ENCODE measurements at places on chromosomes 1 and 21.

GRCh38 chr1:113391649-113392271 is 1.4 kb downstream of the MAGI3 start:
- DNase-seq, result no peak

GRCh38 chr1:26828411-26828991 is 2.0 kb downstream of the ZDHHC18 start:
- DNase-seq, result no peak

DNA sequence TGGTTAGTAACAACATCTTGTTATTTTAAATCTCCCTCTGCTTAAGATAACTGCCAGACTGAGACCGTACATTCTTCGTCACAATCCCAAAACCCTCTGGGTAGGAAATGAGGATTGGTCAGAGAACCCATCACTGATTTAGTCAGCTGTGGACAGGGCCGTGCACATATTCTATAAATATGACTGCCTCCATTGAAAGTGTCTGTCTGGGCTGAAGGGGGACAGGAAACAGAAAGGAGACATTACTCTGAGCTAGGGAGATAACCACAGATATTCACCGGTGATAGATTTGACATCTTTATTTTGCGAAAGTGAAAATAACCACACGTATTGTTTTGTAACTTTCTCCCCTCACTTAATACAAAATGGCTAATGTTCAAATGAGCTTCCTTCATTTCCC is 36.9 kb upstream of the ST6GALNAC5 start:
- DNase-seq, result no peak

DNA sequence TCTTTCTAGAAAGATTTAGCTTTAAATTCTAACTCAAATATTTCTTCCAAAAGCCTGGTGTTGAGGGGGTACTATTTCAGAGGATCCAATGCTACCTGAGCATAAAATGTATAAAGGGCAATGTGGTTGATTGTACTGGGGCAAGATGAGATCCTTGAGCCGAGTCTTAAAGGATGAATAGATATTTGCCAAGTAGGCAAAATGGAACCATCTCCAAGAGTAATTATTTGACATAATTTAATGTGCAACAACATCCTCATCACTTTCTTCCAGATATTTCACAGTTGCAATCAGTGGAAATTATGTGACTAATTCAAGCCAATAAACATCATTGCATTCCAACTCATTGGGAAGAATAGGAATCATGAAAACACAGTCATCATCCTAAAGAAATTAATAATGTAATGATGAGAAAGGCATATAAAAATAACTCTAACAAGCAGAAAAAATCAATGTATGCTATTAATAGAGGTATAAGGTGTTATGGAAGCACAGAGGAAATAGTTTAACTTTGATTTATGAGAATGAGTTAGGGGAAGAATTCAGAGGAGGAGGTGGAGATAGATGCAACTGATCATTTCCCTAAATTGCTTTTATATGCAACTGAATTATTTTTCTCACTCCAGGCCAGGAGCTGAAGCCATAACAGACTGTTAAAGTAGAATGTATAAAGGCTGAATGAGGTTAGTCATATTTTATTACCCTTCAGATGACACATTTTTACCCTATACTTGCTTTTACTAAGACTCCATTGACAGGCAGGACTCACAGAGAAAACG is 30.0 kb upstream of the RGS4 start:
- DNase-seq, result no peak

Data from hematopoietic multipotent progenitor cell treated with erythropoietin and hydrocortisone succinate and interleukin-3 and kit ligand, for 17 days (in vitro differentiated cells).